NCI-H1436 (cell line): ENCODE measurements at places on chromosomes 6 and 20.
A peak's percentile ranks its signal among the peaks of the same experiment; 100 is the strongest.

DNA sequence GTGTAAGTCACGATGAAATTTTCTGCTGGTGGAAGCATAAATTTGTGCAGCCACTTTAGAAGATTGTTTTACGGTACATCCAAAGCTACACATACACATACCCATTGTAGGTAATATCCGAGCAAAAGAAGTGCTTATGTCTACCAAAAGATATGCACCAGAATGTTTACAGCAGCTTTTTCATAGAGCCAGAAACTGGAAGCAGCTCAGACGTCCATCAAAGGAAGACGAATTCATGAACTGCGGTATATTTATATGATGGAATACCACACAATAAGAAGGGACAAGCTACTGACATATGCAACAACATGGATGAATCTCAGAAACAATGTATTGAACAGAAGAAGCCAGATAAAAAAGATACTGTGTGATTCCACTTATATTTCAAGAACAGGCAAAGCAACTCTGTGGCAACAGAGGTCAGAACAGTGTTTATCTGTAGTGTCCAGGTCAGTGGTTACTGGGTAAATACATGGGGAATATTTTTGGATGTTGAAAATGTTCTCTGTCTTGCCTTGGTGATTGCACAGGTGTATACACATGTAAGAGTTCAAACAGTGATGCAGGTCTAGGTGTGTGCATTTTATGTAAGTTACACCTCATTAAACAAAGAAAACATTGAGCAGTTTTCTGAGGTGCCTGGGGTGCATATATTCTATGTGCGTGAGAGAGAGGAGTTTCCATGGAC lies 51.9 kb upstream of the EXOC2 start:
- DNase-seq: no peak

- DNase-seq: no peak
These were observed 23.3 kb upstream of the SGK2 start for GRCh38 chr20:43535370-43536004.

DNA sequence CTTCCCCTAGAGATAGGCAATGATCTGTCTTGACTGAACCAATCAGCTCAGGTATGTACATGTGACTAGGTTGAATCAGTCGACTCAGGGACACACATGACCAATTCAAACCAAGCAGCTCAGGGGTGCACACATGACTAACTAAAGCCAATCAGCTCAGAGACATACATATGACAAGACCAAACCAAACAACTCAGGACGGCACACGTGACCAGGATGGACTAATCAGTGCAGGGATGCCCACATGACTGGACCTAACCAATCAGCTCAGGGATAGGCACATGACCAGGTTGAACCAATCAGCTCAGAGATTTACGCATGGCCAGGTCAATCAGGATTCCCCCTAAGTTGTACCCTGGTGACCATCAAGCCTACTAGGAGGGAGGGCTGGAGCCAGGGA lies 310.3 kb downstream of the CDH26 start:
- no peak for DNase-seq

GRCh38 chr6:154487367-154488247 lies 22.9 kb downstream of the CNKSR3 start:
- no peak for DNase-seq

GRCh38 chr6:74048387-74048786 lies 352.4 kb downstream of the CD109 start:
- DNase-seq: no peak

- DNase-seq: no peak
These were observed 160.6 kb downstream of the VEGFA start for GRCh38 chr6:43930440-43931154.

- DNase-seq: no peak
These were observed 995.3 kb upstream of the FLRT3 start for GRCh38 chr20:15332711-15333160.

DNA sequence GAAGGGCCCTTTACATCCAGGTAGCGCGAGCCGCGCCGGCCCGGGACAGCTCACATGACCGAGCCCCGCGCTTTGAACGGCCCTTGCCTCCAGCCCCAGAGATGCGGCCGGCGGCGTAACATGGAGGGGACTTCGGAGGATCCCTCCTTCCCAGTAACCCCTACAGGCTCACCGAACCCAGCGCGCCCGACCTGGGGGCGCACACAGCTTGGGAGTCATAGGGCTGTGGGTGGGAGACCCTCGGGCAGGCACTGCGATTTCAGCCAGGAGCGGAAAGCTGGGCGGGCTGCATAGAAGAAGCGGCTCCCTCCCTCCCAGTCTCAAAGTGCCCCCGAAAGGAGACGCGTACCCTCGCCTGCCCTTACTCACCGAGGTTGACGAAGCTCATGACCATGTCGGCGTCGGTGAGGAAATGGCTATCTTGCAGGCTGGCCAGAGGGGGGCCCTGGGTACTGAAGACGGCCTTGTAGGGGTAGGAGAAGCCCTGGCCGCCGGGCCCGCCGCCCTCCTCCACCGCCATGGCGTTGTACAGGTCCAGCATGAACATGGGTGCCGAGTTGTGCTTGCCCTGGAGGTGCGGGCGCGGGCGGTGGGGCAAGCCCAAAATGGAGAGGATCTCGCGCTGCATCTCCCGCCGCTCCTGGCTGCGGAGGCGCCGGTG lies 975 bp downstream of the BMP7 start:
- DNase-seq: no peak

- DNase-seq: no peak
These were observed 106.1 kb downstream of the TFAP2C start for GRCh38 chr20:56735084-56735642.

- peak; percentile 53 for DNase-seq
These were observed 39.8 kb downstream of the SNX5 start for GRCh38 chr20:17928633-17929311.

DNA sequence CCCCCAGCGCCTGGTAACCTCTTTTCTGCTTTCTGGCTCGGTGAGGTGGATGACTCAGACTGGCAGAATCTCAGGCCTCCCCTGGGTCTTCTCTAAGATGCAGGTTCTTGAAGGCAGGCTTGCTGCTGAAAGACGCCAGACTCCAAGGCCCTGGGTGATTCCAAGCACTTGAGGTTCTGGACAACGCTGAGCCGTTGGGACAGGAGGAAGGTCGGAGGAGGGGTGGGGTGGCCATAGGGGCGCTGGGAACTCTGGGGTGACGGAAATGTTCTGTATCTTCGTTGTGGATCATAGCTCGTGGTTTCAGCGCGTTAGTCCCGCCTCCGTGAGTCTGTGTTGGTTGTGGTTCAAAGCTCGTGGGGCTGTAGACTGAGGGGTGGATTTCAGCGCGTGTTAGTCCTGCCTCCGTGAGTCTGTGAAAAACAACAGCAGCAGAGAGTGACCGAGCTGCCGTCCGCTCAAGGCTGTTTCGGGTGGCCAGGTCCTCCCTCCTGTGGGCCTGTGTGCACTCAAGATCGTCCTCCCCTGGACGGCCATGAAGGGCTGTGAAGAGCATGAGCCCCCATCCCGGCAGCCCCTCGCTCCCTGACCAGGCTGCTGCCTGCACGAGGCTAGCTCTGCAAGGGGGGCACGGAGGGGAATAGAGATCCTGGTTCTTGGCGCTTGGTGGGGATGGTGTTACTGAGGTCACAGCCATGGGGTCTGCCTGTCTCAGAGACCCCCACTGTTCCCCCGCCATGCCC lies 7.7 kb downstream of the NTSR1 start:
- DNase-seq: no peak
